ENCODE measurements at places on chromosomes 1 and 21.
A peak's percentile ranks its signal among the peaks of the same experiment; 100 is the strongest.

DNA sequence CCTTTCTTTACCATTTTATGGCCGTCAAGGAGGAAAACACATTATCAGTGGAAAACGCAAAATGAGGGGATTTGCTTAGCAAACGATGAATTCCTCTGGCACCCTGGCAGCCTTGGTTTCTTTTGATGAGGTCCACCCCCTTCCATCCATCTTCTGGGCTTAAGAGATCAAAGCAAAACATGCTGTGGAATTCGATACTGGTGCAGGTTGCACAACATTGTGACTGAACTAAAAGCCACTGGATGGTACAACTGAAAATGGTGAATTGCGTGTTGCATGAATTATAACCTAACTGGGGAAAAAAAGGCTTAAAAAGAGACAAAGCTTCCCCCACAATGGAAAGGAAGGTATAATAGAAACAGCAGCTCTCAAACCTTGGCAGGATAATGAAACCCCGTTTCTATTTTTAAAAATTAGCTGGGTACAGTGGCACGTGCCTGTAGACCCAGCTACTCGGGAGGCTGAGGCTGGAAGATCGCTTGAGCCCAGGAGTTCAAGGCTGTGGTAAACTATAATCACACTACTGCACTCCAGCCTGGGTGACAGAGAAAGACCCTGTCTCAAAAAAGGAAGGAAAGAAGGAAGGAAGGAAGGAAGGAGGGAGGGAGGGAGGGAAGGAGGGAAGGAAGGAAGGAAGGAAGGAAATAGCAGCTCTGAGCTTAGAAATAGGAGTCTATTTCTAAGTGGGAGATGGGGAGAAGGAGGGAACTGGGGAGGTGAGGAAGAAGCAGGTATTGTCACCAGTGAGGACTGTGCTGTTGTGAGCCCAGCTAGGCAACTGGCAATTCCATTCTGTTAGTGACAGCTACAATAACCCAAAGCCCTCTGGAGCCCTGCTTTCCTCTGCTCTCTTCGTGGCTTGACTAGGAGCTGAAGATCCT is 29.0 kb upstream of the LGALS8 start:
- peak; percentile 15 for DNase-seq

DNA sequence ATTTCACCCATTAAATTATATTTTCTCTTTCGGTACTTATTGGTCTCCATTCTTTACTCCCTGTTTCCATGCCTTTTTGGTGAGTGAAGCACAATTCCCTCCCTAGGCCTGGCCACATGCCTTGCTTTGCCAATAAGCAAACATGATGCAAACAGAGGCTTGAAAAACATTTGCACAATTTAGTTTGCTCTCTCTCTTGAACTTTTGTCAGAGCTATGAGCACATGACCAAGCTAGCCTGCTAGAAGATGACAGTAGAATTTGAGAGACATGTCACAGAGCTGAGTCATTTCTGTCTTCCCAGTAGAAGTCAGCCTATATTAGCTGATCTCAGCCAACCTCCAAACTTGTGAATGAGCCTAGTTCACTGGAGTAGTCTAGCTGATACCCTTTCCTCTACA is 24.6 kb downstream of the ANGPTL3 start:
- DNase-seq, result peak; percentile 96

DNA sequence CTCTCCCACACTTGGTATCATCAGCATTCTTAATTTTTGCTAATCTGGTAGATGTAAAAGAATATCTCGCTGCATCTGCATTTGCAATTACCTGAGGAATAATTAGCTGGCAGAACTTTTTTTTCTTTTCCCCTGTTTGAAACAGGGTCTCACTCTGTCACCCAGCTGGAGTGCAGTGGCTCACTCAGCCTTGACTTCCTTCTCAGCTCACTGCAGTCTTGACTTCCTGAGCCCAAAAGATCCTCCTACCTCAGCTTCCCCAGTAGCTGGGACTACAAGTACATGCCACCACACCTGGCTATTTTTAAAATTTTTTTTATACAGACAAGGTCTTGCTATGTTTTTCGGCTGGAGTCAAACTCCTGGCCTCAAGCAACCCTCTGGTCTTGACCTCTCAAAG is 35.4 kb upstream of the ENAH start:
- DNase-seq, result no peak

- no peak for DNase-seq
Observed at GRCh38 chr21:37783016-37783415, 133.2 kb downstream of the KCNJ6 start.

DNA sequence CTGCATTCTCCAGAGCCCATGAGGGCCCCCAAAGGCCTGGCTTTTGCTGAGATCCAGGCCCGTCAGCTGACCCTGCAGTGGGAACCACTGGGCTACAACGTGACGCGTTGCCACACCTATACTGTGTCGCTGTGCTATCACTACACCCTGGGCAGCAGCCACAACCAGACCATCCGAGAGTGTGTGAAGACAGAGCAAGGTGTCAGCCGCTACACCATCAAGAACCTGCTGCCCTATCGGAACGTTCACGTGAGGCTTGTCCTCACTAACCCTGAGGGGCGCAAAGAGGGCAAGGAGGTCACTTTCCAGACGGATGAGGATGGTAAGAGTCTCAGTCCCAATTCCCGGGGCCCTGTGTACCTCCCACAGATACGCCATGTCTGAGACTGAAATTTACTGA is 39.1 kb downstream of the PTPRU start:
- DNase-seq, result no peak

DNA sequence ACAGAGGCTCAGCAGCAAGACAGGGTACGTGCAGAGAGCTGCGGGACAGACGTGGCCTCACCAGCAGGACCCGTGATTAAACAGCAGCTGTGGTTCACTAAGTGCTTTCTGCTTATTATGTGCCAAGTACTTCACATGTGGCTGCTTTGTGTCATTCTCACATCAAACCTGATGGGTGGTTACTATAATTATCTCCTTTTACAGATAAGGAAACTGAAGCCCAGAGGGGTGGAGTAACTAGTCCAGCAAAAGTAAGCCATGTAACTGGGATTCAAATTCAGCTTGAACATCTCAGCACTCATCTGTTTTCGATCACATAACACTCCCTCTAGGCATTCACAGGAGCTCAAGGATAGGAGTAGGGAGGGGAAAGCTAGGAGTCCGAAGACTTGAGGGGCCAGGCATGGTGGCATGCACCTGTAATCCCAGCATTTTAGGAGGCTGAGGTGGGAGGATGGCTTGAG is 50.8 kb upstream of the CLIC4 start:
- DNase-seq, result no peak

DNA sequence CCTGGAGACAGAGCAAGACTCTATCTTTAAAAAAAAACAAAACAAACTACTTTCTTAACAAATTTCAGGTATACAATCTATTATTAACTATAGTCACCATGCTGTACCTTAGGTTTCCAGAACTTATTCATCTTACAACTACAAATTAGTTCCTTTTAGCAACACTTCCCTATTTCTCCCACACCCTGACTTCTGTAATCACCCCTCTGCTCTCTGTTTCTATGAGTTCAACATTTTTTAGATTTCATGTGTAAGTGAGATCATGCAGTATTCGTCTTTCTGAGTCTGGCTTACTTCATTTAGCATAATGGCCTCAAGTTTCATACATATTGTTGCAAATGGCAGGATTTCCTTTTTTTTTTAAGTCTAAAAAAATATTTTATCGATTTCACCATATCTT is 77.9 kb upstream of the LPGAT1 start:
- no peak for DNase-seq

Data from fibroblast of gingiva (primary cell).